ENCODE measurements at places on chromosomes 7 and 10.

GRCh38 chr10:68721673-68722335 is 765 bp downstream of the CCAR1 start:
- peak; percentile 22 for DNase-seq

DNA sequence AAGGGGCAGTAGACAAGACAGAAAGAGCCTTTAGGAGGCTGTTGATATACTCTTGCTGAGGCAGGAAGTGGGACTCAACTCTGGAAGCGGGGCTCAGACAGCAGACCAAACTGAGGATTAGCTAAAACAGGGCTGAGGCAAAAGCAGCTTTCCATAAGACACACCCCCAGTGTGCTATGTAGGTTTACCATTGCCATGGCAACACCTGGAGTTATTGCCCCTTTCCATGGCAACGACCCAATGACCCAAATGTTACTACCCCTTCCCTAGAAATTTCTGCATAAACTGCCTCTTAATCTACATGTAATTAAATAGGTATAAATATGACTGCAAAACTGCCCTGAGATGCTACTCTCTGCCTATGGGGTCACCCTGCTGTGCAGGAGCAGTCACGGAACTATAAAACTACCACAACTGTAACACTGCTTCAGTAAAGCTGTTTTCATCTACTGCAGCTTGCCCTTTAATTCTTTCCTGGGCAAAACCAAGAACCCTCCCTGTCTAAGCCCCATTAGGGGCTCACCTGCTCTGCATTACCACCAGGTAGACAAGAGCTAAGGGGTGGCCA is 348.4 kb upstream of the PODXL start:
- no peak for DNase-seq

- DNase-seq: peak; percentile 51
These were observed 20.4 kb upstream of the INPP5F start for GRCh38 chr10:119705434-119705831.

DNA sequence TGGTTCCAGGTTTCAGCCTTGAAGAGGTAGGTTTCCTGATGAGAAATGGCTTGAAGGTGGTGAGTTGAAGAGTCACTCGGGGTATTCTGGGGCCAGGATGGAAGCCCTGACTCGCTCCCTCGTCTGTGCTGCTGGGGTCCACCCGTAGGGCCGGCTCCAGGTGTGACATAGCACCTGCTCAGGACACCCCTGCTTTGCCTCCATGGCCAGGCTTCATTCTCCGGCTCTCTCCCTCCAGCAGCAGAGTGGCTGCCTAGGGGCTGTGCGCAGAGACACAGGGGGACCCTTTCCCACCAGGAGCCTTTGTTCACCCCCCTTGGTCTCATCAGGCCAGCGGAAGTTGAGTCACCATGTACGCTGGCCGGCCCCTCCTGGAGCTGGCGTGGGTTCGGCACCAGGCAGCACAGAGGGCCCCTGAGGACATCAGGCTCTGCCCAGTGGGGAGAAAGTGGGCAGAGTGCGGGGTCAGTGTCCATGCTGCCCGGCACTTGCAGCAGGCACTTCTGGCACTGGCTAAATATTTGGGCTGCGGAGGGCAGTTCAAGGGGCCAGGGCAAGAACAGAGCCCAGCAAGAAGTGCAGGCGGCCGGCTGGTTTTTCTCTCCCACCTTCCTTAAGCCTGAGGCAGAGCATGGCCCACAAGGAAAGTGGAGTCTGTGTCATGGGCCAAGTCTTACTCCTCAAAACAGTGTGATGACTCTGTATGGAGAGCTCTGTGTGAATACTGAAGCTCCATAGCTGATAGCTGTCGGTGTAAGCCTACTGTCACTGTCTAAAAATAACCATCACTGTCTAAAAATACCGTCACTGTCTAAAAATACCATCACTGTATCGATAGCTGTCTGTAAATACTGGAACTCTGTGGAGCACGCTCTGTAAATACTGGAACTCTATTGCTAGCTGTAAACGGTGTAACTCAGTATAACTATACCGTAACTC is 3.7 kb upstream of the PRKAR1B start:
- DNase-seq: no peak

- DNase-seq: peak; percentile 57
These were observed 75.9 kb downstream of the LMBR1 start for GRCh38 chr7:156816943-156817572.

GRCh38 chr10:125144693-125145623 is 15.4 kb downstream of the CTBP2 start:
- peak; percentile 59 for DNase-seq

DNA sequence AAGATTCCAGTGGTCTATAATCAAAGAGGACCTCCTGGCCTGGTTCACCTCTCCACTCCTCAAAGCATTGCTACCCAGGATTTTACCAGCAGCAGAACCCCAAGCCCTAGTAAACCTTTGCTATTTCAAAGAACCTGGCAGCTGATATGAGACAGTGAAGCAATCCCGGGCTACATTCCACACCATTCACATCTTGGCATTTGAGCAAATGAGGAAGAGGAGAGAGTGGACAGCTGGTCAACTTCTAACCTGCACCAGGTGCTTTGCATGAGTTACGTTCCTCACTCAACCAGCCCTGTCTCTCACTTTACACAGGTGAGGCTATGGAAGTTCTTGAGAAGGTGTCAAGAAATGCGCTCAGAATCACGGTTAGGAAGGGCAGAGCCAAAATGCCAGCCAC is 1.1 kb downstream of the CCDC3 start:
- DNase-seq: no peak

DNA sequence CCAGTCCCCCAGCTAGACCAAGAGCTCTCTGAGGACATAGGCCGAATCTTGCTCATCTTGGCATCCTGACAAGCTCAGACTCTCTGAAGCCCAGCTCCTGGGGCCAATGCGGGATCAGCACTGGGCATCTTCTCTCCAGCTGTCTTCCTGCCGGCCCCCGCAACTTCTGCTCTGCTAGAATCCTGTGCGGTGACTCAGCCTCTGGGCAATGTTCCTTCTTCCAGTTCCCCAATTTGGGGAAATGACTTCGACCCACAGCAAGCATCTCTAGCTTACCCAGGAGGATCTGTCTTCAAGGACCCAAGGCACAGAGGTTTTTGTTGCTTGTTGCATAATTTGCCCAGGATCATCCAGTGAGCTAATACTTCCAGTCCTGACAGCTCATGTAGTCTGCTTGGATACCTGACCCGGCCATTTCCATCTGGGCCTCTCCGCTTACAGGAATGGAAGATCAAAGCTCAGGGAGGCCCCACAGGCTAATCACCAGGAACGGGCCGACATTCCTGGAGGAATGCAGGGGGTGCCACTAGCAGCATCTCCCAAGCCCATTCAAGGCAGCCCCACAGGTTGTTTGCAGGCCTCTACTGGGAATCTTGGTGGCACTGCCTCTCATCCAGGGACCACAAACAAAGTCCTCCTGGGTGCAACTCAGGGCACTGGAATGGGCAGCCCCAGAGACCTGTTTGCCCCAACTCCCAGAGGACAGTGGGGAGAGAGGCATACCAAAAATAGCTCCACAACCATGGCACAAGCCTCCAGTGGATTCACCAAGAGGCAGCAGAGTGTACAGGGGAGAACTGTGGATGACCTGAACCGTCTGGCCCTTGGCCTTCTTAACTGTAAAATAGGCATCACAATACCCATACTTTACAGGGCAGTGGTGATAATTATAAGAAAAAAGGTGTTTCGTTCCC is 151.9 kb downstream of the NEURL1 start:
- no peak for DNase-seq

DNA sequence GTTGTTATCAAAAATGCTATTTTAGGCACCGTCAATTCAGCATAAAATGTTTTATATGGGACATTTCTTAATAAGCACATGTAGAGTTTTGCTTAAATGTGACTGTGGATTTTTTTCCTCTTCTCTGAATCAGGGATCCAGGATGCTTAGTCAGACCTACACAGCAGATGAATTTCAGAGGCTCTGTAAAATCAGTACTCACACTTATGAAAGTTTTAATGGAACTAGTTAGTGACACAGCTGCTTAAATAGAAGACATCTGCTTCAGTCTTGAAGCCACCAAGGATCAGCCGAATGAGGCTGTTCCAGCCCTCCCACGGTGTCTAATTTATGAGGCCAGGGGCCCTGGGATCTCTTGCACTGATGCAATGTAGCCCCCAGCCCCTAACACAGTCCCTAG is 136.0 kb downstream of the MYOF start:
- DNase-seq: no peak

GRCh38 chr7:57205000-57205399 is 72.8 kb upstream of the ZNF479 start:
- DNase-seq: no peak

DNA sequence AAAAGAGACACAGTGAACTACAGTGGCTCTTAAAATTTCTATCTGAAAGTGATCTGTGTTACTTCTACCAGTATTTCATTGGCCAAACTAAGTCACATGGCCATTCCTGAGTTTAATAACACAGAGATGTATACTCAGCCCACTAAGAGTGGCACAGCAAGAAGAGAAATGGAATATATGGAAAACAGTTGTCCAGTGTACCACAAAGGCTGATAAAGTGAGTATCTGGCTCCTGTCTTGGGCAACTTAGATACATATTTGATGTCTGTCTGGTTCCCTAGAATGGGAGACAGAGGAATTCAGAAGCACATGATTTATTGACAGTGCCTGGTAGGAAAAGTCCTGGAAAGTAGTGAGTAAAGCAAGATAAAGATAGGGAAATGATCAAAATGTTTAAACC is 10.1 kb upstream of the PON1 start:
- no peak for DNase-seq

- no peak for DNase-seq
These were observed 104.5 kb downstream of the RAB11FIP2 start for GRCh38 chr10:117942226-117942625.

- no peak for DNase-seq
These were observed 17.8 kb downstream of the SCD start for GRCh38 chr10:100364735-100365391.

DNA sequence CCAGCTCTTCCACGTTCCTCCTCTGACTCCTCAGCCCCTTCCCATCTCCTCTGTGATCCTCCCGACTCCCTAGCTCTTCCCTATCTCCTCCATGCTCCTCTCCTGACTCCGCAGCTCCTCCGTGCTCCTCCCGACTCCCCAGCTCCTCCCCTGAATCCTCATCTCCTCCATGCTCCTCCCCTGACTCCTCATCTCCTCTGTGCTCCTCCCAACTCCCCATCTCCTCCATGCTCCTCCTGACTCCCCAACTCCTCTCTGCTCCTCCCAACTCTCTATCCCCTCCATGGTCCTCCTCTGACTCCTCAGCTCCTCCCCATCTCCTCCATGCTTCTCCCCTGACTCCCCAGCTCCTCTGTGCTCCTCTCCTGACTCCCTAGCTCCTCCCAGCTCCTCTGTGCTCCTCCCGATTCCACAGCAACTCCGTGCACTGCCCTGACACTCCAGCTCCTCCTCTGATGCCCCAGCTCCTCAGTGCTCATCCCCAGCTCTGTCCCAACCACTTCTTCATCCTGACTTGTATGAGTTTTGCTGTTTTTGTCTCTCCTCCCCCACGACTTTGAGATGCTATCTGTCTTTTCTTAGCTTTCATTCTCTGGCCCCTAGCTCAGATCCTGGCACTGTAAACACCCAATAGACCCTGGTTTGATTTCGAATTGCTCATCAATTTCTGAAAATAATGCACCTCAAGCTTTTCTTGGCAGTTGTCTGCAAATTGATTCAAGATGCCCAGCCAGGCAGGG is 38.3 kb downstream of the OAT start:
- DNase-seq: no peak

GRCh38 chr10:36038316-36038955 is 396.3 kb upstream of the FZD8 start:
- no peak for DNase-seq

- peak; percentile 39 for DNase-seq
These were observed 149.0 kb upstream of the CDCA7L start for GRCh38 chr7:22094413-22095342.

- DNase-seq: no peak
These were observed 86.7 kb downstream of the PRKAG2 start for GRCh38 chr7:151790095-151790829.

DNA sequence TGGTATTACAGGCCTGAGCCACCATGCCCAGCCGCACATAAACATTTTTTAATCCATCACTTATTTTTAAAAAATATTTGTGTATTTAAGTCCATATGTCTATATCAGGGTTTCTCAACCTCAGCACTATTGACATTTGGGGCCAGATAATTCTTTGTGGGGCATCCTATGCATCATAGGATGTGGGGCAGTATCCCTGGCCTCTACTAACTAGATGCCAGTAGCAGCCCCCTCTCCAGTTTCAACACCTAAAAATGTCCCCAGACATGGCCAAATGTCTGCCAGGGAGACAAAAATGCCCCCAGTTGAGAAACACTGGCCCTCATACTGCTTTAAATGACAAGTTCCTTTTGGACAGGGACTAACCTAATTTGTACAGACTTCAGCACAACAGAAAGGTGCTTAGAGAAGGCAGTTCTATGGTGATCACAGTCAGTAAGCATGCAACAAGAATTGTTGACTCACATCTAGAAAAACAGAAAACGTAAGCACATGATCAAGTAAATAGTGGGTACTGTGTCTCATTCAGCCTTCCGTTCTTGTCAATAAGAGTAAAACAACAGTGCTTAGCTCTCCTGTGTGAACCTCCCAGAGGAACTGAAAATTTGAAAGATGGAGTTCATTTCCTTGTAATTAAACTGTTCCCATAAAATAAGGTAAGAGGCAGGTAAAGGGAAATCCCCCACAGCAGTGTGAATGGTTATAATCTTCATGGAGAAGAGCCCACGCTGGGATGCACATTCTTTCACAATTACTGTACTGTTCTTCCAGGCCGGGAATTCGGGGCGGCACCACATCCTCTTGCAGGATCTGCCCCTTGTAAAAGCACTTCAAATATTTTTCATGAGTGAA is 17.3 kb upstream of the ADRB1 start:
- no peak for DNase-seq

- DNase-seq: no peak
These were observed 29.2 kb downstream of the ELMO1 start for GRCh38 chr7:37419496-37419895.

DNA sequence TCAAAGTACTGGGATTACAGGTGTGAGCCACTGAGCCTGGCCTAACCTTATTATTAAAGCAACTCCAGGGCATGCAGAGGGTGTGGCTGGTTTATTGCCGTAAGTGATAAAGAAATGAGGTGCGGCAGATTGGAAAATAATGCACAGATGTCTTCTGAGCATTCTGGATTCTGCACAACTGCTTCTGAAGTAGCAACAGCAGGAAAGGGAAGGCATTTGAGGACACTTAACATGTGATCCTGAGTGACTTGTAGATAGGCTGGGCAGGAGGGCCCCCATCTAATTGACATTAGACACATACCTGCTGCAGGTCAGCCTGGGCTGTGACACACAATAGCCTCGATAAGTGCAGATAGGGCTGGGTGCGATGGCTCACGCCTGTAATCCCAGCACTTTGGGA is 5.6 kb downstream of the RHBDD2 start:
- DNase-seq: no peak

GRCh38 chr10:110500515-110500905 is 2.8 kb downstream of the DUSP5 start:
- no peak for DNase-seq

DNA sequence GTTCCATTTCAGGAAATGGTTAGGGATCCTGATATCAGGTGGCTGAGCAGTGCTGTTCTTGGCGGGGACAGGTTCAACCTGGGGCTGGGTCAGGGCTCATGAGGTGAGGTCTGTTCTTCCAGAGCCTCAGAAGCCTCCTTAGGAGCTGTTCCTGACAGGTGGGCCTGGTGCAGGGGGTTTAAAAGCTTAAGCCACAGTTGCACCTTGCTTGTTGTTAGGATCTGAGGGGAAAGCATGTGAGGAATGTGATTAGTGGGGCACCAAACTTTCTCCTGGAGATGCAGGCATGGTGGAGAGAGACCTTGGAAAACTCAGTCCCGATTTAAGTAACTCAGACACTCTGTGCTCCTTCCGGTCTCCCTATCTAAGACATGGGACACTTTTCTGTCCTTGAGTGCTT is 18.7 kb upstream of the CRHR2 start:
- no peak for DNase-seq
